Left lobe of liver (tissue), 2 donors: ENCODE measurements at places on chromosomes 11 and 22. TPM values are rescaled to one million over a fixed set of nuclear protein-coding genes. Genes with fewer than 3 reads are reported as not detected.

- DNase-seq: no peak
Measured at GRCh38 chr11:116649268-116649667, 123.5 kb downstream of the BUD13 start.

DNA sequence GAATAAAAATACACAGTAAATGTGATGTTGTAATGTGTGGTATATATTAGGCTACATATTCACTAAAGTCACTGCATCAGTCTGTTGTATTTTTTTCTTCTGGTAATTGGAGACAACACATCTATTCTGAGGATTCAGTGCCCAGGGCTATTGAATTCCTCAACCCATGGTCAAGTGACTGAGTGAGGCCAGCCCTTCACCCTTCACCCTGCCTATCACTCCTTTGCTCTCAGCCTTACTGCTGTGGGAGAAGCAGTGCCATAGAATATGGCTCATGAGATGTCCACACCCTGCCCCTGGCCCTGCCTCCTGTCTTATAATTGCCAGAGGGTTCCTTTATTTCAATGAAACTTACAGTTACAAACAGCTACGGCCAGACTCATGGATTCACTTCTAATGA, 295.6 kb downstream of the NTM start:
- DNase-seq: no peak

- no peak for DNase-seq
Measured at GRCh38 chr22:43433451-43434274, 21.8 kb downstream of the MPPED1 start.

GRCh38 chr22:38136607-38137006, 26.1 kb upstream of the BAIAP2L2 start:
- no peak for DNase-seq

GRCh38 chr22:42296381-42296853, 26.0 kb upstream of the TCF20 start:
- no peak for DNase-seq

DNA sequence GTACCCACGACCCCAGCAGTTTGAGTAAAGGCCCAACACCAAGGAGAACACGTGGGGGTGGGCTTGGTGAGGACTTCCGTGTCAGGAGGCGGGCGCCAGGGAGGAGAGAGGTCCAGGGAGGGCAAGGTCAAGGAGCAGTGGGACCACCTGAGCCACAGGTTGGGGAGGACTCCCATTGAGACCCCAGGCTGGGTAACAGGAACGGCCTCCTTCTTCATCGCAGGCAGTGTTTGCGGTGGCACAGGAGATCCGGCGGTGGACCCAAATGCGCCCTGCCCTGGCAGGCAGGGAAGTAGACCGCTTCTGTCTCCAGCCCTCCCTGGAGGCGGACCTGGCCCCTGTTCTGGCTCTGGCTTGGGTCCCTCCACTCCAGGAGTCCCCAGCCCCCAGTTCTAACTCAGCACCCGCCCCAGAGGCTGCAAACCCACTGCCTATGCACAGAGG, 5.9 kb upstream of the TBX1 start:
- no peak for DNase-seq

The GAL3ST3 gene
- total RNA-seq: not detected
